ENCODE measurements at places on chromosomes 1 and 21.

GRCh38 chr1:23023174-23023845 is 4.0 kb downstream of the KDM1A start:
- no peak for DNase-seq

DNA sequence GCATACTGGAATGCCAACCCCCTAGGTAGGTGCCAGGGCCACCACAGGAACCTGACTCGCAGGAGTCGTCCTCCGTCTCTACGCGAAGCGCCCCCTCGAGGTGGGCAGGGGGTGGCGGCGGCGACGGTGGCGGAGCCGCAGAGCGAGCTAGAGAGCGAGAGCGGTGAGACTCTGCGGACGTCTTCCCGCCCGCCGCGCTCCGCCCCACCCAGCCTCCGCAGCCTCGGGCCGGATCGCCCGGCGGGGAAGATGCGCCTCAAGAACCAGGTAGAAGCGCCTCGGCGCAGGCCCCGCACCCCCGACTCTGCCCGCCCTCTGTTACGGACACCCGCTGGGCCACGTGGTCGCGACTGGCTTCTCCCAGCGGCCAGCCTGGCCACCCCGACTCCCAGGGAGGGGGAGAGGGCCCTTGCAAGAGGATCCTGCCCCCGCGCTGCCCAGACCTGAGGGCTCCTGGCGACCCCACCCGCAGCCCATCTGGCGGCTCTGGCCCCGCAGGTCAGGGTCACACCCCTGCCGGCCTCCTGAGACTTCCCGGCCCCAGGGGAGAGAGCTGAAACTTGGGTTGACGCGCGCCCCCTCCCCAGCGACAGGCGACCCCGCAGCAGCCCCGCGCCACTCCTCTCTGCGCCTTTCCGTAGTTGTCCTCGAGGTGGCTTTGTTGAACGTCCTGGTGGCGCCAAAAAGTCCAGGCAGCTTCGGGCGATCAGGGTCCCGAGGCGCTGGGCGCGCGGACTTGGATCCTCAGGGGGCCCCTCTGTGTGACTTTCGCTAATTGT is 24.4 kb upstream of the AGBL4 start:
- DNase-seq: no peak

DNA sequence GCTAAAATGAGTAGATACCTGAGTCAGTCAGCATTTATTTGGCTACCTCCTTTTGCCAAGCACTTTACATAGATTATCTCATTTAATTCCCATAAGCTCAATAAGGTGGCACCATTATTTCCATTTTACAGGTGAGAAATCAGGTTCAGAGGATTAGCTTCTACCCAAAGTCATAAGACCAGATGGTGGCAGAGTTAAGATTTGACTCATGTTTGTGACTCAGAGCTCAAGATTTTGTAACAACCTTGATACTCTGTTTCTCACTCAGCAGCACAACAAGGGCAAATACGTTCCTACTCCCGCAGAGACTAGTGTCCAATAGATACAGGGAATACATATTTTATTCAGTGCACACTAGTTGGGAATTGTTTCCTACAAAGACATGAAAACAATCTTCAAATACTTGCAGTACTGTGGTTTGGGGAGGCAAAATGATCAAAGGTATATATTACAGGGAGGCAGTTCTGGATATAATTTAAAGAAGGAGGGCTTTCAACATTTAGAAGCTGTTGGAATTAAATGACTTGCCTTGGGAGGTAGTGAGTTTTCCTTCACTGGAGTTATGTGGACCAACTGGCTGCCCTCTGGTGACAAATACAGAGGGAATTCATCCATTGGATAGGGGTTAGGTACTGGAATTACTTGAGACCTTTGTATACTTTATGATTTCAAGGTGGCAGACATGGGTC is 3.6 kb downstream of the LEPR start:
- no peak for DNase-seq

DNA sequence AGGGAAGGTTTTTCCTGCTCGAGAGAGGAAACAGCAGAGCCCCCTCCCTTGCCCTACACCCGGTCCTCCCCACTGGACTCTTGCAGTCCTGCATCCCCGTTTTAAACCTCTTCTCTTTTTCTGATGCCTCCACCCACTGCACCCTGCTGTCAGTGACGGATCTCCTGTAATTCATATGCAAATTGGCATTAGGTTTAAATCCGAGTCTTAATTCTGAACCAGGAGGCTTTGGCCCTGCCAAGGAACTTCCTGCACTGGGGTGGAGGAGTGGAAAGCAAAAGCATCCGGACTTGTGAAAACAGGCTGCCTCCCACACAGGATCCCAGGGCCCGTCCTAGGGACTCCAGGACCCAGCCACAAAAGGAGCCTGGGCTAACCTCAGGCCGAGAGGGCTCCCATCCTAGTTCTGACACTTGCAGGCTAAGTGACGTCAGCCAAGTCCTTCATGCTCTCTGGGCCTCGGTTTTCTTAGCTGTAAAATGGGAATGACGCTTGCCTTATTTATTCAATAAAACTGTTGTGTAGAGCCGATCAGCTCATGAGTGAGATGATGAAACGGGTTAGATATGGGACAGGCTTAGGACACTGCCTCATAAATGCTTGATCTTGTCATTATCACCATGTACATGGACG is 613.3 kb downstream of the AJAP1 start:
- DNase-seq: no peak

DNA sequence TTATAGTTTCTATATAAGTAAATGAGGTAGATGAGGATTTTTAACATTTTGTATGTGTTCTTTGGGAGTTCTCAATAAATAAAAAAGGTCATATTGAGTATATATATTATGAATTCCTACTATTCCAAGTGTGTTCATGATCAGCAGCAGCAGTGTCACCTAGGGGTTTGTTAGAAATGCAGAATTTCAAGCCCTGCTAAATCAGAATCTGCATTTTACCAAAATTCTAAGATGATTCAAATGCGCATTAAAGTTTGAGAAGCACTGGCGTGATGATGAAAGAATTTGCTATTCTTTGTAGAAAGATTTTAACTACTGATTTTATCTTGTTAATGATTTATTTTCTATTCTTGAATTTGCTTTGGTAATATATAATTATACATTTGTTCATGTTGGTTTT is 28.7 kb downstream of the F3 start:
- DNase-seq: no peak

DNA sequence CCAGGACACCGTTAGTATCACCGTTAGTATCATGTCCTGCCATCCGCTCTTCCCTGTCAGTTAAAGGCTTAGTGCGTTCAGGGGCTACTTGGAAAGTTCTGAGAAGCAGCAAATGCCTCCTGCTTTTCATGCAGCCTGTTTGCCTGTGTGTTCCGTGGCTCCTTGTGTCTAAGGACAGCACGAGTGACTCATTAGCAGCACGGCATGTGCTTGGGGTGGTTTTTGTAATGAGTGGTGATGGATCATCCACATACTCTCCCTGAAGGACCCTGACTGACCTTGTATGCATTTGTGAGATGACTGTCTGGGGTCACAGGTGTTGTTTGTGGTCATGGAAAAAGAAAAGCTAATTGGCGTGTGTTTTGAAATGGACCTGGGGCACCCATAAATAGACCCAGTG is 221.9 kb downstream of the PBX1 start:
- DNase-seq: no peak

DNA sequence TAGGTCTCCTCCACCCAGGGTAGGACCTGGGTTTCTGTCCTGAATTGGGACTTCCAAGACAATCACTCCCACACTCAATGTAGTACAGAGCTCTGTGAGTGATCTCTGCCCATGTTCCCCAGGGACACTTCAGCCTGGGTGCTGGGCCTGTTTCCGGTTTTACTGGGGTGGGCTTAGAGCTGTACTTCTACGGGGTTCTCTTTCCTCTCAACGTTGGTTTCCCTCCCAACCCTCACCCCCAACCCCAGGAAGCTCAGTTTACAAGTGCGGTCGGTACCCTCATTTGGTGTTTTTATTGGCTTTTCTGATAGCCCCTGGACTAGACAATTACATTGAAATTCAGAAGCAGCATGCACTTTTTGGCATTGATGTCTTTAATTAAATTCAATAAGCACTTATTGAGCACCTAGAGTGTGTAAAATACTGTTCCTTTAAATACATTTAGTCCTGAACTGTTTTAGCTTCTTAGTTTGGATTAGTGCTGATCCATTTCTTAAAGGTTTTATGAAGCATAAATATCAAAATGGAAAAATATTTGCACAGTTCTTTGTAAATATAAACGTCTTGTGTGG is 542 bp upstream of the XPR1 start:
- peak; percentile 31 for DNase-seq
